CD4-positive, alpha-beta memory T cell (primary cell): ENCODE measurements at places on chromosomes 7 and 10. TPM values are rescaled to one million over a fixed set of nuclear protein-coding genes. Genes with fewer than 3 reads are reported as not detected.

- no peak overlapping the region for H3K27ac ChIP-seq
- no peak for DNase-seq
- no peaks in the 10 kb centered on the region for H3K4me1 ChIP-seq
- no peaks in the 10 kb centered on the region for H3K36me3 ChIP-seq
- no peaks in the 10 kb centered on the region for H3K27me3 ChIP-seq
These were observed 362.5 kb upstream of the NRP1 start for GRCh38 chr10:33697016-33697415.

GRCh38 chr10:22854935-22855421, 72.9 kb upstream of the ARMC3 start:
- H3K27me3 ChIP-seq, result no peaks in the 10 kb centered on the region
- no peaks in the 10 kb centered on the region for H3K36me3 ChIP-seq
- DNase-seq, result no peak
- H3K27ac ChIP-seq, result no peak overlapping the region

Gene CFTR
- total RNA-seq, result not detected

GRCh38 chr7:94405506-94405905, 10.8 kb downstream of the COL1A2 start:
- H3K4me1 ChIP-seq, result no peaks in the 10 kb centered on the region
- DNase-seq, result no peak
- no peaks in the 10 kb centered on the region for H3K36me3 ChIP-seq
- no peak overlapping the region for H3K27ac ChIP-seq

Gene AVPI1
- 1.9 TPM for total RNA-seq

DNA sequence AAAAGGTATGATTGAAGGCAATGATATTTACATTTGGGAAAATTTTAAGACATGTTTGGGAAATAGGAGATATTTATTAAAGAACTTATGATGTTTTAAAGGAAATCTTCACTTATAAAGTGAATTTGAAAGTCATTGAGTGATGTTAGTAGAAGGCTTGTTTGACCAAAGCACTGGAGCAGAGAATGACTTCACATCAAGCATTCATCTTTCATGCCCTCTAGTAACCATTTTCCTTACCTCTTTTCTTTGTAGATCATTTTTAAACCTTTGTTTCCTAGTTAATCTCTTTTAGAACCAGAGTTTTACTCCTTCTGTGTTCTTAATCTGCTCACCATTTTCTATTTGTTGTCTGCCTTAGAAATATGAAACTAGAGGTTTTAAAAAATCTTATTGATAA, 111.3 kb upstream of the FOXP2 start:
- no peaks in the 10 kb centered on the region for H3K36me3 ChIP-seq
- H3K4me1 ChIP-seq, result no peaks in the 10 kb centered on the region
- no peak for DNase-seq
- no peaks in the 10 kb centered on the region for H3K27me3 ChIP-seq

- no peaks in the 10 kb centered on the region for H3K4me1 ChIP-seq
- no peaks in the 10 kb centered on the region for H3K27me3 ChIP-seq
- H3K36me3 ChIP-seq, result no peaks in the 10 kb centered on the region
- DNase-seq, result no peak
- no peak overlapping the region for H3K27ac ChIP-seq
- no peak overlapping the region for H3K4me3 ChIP-seq
These were observed 655.6 kb downstream of the LRMDA start for GRCh38 chr10:76086761-76087639.

- no peaks in the 10 kb centered on the region for H3K36me3 ChIP-seq
- peak; percentile 24 for DNase-seq
- H3K4me1 ChIP-seq, result no peaks in the 10 kb centered on the region
- no peak overlapping the region for H3K27ac ChIP-seq
- H3K27me3 ChIP-seq, result no peaks in the 10 kb centered on the region
These were observed 139.1 kb upstream of the PFKP start for GRCh38 chr10:2927958-2928840.

DNA sequence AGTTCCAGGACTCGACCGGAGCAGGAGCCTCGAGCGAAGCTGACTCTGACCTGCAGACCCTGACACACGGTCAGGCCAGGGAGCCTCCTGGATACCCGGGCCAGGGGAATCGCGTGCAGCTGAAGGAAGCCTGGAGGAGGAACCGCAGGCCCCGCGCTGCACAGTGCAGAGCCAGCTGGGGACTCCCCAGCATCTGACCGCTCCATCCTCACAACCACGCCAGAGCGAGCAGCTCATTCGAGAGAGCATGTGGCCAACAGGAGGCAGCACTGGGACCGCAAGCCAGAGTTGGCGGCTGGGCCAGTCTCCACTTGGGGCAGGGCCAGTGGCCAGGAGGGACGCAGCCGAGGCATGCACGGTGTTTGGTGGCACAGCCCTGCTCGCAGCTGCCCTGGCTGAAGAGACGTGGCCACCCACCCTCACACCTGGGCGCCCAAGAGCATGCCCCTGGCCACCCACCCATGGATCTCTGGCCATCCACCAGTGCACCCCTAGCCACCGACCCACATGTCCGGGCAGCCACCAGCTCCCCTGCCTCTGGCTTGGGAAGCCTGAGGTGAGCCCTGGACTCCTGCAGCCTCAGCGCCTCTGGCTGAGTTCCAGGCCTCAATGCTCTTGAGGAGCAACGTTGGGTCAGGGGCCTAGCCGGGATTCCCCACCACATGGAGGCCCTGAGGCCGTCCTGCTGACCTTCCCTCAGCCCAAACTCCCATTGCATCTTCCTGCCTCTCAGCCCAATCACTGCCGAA, 213.9 kb downstream of the ELFN1 start:
- no peaks in the 10 kb centered on the region for H3K27me3 ChIP-seq
- no peak overlapping the region for H3K4me3 ChIP-seq
- peaks cover 12% of the 10 kb centered on the region for H3K4me1 ChIP-seq

GRCh38 chr7:75639071-75639885, 99.5 kb downstream of the HIP1 start:
- H3K27ac ChIP-seq, result no peak overlapping the region
- H3K4me1 ChIP-seq, result peaks cover 8% of the 10 kb centered on the region
- peak overlapping the region; percentile 68 for H3K4me3 ChIP-seq
- no peaks in the 10 kb centered on the region for H3K27me3 ChIP-seq
- DNase-seq, result peak; percentile 42

DNA sequence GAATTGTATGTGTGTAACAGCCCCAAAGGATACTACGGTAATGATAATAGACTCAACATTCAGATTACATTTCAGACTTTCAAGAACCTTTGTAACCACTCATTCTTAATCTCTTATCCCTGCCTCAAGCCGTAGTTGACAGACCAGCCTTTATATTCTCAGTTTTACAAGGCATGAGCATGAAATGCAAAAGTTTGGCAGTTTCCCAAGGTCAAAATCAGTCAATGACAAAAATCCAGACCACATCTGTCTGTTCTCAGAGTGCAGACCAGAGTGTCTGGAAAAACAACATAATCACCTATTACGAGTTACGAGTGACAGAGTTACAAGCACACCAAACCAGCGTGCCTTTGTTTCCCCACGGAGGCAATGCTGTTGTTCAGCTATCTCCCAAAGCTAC, 178.6 kb upstream of the LRGUK start:
- H3K27me3 ChIP-seq, result no peaks in the 10 kb centered on the region
- no peak overlapping the region for H3K4me3 ChIP-seq
- H3K36me3 ChIP-seq, result no peaks in the 10 kb centered on the region
- H3K4me1 ChIP-seq, result no peaks in the 10 kb centered on the region
- no peak for DNase-seq

DNA sequence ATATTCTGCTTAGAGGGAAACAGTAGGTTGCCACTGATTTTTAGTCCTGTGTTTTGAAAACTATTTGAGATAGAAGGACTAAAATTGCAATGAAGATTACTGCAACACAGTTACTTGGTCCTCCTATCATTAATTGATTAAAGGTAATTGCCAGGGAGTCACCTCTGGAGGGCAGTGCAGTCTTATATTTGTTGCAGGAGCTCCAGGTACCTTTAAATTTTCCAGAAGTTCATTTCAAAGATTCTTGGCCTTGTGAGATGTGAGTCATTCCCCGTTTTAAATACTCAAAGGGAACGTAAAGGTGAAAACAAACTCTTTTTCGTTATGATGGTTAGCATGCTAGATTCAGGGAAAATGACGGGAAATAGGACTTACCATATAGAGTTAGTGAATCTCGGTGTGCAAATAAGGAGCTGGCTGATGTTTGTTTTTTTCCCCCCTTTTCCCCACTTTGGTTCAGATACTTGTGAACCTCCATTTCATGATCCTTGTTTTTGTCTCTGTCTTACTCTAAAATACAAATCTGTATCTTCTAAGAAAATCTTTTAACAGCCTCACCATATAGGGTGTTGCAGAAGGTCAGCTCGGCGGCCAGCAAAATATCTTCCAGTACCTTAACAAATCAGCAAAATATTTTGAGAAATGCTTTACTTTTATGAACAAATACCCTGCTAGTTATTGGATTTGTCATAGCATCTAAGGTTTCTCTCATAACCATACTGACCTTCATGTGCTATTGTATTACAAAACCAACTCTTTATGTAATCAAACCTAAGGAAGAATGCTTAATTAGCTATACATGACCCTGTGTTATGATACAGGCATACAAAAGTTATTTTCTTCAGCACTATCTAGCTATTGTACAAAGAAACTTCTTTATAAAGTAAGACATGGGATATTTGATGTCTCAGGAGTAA, 143.0 kb upstream of the HDAC9 start:
- no peak overlapping the region for H3K4me3 ChIP-seq
- H3K4me1 ChIP-seq, result peaks cover 5% of the 10 kb centered on the region
- no peaks in the 10 kb centered on the region for H3K27me3 ChIP-seq

Gene ZNF398
- 28.4 TPM for total RNA-seq

Gene ECHDC3
- total RNA-seq, result 0.47 TPM

DNA sequence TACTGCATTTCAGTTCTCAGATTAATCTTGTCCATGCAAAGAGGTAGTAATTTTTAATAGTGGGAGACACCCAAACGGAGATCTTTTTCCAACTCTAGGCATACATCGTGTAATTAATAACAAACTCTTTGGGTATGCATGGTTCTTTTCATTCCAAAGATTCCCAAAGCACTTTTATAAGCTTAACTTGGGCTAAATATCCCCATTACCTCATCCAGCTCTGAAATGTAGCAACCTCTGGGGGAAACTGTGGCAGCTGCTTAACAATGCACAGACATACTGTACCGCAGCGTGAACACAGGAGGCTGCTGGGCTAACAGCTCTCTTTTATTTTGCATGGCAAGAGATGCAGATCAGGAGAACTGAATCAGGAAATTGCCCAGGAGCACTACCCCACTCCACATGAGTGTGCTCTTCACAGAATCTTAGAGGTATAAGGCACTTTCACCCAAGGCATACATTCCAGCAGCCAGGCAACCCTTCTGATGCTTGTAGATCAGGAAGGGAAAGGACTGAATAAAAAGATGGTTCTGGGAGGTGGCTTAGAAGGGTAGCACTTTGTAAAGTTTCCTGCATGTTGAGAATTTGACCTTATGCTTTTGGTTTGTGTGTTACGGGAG, 114.4 kb upstream of the GLI3 start:
- H3K36me3 ChIP-seq, result no peaks in the 10 kb centered on the region
- H3K27me3 ChIP-seq, result no peaks in the 10 kb centered on the region
- no peaks in the 10 kb centered on the region for H3K4me1 ChIP-seq
- no peak overlapping the region for H3K4me3 ChIP-seq
